Psoas muscle (tissue), 8 donors: ENCODE measurements at places on chromosomes 6 and 20.

DNA sequence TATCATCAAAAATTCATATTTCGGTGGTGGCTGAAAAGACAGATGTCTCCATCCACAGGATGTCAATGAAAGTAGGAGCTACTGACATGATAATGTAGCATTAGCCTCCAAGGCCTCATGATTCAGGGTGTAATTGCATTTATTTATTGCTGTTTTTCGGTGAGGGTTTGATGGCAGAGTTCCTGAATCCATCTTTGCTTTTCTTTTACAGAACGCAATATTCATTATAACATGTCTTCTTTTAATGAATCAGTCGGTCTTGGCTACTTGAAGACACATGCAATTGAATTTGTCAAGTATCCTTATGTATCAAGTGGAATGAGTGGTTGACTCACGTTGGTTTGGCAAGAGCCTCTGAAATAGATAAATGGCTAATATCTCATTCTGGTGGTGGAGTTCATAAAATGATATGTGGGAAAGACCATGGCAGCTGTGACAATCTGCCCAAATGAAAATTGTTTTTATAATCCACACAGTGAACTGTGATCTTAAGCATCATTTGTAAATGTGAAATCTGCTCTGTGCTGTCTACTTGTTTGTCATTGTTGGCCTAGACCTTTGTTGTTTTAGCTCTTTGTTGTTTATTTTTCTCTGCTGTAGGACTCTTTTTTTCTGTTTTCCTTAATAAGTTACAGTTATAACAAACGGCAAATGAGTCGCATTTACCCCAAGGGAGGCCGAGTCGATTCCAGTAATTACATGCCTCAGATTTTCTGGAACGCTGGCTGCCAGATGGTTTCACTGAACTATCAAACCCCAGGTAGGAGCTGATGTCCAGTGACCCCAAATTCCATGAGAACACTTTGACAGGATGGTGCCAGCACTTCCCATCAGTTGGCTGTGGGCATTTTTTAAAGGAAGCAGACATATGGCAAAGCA is 105.7 kb upstream of the LAMP5 start:
- no peak for DNase-seq

DNA sequence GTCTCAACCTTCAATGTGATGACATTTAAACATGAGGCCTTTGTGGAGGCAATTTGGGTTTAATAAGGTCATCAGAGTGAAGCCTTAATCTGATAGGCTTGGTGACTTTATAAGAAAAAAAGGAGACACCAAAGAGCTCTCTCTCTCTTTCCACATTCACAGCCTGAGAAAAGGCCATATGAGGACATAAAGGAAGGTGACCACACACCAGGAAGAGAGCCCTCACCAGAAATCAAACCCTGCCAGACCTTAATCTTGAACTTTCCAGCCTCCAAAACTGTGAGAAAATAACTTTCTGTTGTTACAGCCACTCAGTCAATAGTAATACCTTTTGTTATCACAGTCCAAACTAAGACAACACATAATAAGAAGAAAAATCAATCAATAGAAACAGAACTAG is 47.7 kb downstream of the COL12A1 start:
- DNase-seq, result no peak

DNA sequence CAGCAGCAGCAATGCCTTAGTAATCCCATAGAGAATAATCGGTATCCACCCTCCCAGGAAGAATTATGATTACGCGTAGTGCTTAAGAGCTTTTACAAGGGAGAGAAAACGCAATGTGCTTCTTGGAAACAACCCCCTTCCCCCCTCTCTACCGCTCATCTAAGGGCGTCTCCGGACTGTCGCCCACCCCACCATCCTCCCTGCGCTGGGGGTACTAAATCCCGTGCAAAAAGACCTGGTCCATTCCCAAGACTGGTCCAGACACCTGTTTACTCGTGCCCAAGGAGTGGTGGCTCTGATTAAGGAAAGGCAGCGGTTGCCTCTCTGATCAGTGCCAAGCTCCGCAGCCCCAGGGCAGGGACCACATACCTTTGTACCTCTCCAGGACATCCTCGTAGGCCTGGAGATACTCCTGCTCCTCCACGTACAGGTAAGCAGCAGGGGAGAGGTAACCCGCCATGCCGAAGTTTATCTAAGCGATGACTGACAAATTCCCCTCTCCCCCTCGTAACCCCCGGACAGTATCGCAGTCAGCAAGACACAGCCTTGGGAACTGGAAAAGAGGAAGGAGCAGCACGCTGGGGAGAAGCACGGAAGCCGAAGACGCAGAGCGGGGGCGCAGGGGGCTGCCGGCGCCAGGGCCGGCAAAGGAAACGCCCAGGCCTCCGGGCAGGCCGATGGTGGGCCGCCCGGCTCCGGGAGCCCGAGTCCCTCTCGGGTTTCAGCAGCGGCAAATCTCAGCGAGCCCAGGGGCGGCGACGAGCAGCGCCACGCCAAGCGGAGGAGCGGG is 112.0 kb upstream of the BEND6 start:
- peak; percentile 79 for DNase-seq

GRCh38 chr20:52804497-52805295 is 167.5 kb upstream of the TSHZ2 start:
- DNase-seq, result no peak

DNA sequence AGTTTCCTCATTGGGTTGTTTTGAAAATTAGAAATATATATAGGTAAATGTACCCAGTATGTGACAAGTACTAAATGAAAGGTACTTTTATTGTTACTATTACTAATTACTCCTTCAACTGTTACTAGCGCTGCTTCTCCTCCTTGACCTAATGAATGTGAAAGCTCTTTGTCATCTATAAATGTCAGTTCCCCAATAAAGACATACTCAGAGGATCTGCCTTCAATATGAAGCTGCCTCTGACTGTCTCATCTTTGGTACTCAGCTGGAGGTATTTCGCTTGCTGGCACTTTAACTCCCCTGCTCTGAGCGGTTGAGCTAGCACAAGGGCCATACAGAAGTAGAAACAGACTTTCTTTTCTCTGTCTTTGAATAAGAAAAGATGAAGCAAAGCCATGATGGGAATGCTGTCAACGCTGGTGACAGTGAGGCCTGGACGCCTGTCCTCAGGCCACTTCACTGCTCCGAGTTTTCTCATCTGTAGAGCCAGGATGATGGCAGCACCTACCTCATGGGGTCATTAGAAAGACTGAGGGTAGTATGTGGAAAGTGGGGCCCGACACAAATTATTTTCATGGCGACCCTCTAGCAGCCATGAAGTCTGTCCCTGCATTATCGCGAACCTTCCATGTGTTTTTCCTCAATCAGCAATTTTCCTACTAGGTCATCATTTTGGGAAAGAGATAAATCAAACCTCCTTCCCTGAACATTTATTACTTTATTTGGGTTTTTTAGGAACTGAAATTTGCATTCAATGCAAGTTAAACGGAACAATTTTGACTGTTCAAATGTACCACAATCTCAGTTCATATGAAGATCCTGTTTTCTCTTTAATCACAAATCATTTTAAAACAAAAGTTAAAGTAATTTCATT is 55.9 kb upstream of the SNX9 start:
- no peak for DNase-seq

DNA sequence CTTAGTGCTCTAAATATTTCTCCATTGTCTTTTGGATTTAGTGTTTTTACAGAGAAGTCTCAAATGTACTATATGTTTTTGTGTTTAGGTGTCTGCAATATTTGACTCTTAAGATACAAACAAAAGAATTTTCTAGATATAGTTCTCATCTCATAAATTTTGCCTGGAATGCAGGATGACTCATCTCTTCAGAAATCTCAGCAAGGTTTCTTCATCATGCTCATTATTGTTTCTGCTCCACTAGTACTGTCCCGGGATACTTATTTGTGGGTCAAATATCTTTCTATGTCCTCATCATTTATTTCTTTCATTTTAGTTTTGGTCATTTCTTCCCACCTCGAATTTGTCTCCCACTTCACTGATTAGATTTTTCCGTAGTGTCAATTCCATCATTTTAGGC is 9.5 kb downstream of the AHI1 start:
- no peak for DNase-seq

- no peak for DNase-seq
These were observed 34.0 kb upstream of the PI16 start for GRCh38 chr6:36920546-36920945.

DNA sequence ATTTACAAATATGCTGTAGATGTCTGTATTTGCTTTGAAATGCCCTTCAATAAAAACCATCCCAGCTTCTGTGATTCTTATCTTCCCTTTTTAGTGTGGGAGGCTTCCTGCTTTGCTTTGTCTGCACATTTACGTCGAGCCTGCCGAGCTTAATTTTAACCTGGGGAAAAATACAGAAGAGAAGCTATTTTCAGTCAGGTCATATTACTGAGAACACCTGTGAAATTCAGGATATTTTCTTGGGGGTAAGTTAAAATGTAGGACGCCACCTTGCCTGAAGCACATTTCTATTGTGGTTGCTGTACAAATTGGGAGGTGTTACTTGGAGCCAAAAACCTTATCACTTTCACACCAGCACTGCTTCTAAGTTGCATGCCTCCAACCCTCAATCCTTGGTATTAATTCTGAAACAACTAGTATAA is 43.6 kb upstream of the FUCA2 start:
- no peak for DNase-seq

DNA sequence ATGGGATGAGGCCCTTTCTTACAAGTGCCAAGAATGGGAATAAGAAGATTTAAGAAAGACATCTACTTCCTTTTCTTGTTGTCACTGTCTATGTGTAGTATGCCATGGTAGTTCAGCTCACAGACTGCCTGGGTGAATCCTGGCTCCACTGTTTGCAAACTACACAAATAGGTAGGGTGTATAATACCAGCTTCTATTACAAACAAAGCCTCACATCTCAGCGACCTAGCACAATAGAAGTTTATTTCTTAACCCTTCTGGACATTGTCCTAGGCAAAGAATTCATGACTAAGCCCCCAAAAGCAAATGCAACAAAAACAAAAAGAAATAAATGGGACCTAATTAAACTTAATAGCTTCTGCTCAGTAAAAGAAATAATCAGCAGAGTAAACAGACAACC is 74.5 kb downstream of the LINC00237 start:
- DNase-seq, result no peak

DNA sequence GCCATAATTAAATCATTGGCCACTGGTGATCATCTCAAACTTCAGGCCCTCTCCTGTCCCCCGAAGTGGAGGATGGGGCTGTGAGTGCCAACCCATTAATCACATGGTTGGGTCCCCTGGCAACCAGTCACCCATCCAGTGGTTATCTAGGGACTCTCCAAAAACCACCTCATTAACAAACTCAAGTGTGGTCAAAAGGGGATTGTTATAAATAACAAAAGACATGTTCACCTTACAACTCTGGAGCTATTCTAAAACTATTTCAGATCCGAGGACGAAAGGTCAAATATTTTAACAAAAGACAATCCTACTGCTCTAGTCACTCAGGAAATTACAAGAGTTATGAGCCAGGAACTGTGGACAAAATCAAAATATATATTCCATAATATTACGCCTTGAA is 95.5 kb upstream of the PRND start:
- DNase-seq, result no peak
